ENCODE measurements at places on chromosomes 12 and 14.

DNA sequence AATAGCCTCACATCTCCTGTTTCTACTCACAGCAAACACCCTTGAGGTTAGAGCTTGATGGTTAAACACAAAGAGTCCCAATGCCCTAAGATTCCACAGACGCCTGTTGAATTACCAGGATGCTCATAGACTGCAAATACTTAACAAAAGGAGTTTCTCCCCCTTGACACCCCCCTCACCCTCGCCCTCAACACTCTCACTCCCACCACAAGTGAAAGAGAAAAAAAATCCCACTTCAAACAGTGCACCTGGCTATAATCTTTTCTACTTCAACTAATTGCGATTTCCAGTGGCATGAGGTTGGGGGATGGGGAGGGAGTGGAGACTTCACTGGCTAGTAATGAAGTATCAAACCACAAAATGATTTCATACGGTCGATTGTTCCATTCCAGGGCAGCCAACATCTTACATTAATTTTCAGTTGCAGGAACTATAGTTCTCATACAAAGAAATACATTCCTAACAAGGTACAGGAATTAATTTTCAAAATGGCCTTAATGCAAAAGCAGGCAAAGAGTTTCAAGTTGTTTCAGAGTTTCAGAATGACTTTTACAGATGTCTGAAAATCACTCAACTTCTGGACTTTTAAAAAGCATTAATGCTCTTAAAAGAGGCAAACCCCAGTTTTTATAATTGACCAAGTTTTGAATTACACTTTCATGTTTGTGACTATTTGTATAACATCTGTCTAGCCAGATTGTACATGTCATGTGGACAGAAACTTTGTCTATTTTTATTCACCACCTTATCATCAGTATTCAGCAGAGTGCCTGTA, 390.7 kb downstream of the C12orf75 start:
- DNase-seq = peak; percentile 63

GRCh38 chr14:76761136-76761959, at the start of gene VASH1:
Gene VASH1, plus strand, starts transcription at chr14:76761468. Its CDS starts 1,354 bp downstream, at chr14:76762822.
- DNase-seq = peak; percentile 52

DNA sequence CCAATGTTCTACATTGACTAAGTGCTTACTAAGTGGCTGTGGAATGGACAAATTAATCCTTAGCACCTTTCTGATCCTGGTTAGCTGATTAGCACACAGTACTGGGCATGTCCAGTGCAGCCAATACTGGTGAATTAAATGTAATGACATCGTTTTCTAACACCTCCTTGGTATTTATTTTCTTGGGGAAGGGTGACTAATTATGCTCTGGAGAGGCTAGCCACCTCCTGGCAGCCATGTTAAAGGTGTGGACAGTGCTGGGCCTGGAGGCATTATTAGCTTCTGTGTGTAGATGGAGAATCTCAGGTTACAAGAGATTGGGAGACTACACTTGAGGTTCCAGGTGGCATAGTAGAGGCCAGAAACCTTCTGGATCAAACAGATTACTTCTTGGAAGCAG, 230.9 kb upstream of the DDHD1 start:
- no peak for DNase-seq

- DNase-seq = no peak
Observed at GRCh38 chr12:2624543-2625288, 170.1 kb upstream of the FKBP4 start.

- DNase-seq = no peak
Observed at GRCh38 chr12:81888961-81889360, 129.8 kb upstream of the PPFIA2 start.

All from MM.1S (cell line).